ENCODE measurements at places on chromosomes 1 and 21.

DNA sequence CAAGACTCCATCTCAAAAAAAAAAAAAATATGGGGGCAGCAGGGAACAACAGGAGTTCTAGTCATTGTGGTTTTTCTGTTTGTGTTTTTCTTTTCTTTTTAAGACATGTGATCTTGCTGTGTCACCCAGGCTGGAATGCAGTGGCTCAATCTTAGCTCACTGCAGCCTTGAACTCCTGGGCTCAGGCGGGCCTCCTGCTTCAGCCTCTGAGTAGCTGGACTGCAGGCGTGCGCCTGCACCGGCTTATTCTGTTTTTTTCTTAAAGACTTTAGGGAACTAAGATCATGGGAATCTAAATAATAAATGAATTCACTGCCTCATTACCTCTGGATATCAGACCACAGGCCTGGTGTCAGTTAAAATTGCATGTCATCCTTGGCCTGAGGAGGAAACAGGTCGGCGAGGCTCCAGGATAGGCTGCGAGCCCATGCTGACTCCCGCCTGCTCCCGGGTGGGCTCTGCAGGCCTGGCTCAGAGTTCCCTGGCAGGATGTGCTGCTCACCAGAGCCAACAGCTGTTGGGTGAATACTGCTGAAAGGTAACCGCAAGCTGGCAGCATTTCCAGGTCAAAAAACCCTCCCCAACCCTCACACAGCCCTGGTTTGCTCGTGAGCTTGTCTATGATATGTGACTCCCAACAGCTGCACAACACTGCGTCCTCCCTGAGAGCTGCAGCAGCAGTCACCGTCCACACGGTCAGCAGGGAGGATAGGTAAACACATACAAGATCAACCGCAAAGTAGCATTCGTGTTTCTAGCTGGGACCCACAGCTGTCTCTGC lies 58.1 kb downstream of the SCCPDH start:
- DNase-seq = no peak

- no peak for DNase-seq
These were observed 381.1 kb upstream of the KAZN start for GRCh38 chr1:14217384-14217783.

DNA sequence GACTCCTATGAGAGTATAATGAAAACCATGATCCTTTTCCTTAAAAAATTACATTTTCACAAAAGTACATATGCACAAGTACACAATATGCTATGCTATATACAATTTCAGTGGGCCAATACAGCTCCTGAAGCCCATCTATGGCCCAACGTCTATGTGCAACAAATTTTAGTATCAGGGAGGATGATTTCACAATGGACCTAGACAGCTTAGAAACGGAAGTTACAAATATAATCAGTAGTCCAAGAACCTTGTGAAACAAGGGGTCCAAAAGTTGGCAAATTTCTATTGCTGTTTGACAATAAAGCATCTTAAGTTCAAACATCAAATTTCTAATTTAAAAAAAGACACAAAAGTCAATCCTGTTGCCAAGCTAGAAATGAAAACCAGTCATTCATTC lies 87.0 kb downstream of the DPYD start:
- no peak for DNase-seq

GRCh38 chr1:240464099-240464498 lies 147.9 kb downstream of the GREM2 start:
- DNase-seq = no peak

DNA sequence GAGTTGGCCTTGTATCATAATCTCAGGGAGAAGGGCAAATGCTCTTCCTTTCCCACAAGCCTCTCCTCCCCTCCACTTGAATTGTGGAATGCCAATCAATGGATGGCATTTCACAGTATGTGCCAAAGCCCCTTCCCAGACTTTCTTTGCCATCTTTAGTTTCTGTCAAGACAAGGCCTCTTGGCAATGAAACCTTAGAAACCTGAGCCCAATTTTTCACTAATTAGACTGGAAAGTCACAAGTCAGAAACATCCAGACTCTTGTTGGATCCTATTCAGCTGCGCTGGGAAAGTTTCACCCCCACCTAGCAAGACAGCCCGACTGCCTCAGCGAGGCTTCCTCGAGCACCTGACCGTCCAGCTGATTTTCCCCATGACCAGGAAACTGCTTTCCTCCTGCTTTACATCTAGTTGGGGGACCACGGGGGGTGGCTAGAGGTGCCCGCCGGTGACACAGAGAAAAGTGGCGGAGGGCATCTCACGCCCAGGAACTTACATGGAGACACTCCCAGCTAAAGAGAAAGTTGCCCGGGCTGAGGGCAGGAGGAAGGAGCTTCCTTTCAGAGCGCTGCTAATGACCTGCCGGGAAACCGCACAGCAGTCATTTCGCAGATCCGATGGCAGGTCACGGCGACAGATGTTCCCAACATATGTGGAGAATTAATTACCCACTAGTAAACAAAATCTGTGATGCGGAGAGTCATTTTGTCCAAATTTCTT lies 302.6 kb upstream of the RRP15 start:
- DNase-seq = no peak

- no peak for DNase-seq
These were observed 3.2 kb downstream of the ZFYVE9 start for GRCh38 chr1:52145137-52145536.

DNA sequence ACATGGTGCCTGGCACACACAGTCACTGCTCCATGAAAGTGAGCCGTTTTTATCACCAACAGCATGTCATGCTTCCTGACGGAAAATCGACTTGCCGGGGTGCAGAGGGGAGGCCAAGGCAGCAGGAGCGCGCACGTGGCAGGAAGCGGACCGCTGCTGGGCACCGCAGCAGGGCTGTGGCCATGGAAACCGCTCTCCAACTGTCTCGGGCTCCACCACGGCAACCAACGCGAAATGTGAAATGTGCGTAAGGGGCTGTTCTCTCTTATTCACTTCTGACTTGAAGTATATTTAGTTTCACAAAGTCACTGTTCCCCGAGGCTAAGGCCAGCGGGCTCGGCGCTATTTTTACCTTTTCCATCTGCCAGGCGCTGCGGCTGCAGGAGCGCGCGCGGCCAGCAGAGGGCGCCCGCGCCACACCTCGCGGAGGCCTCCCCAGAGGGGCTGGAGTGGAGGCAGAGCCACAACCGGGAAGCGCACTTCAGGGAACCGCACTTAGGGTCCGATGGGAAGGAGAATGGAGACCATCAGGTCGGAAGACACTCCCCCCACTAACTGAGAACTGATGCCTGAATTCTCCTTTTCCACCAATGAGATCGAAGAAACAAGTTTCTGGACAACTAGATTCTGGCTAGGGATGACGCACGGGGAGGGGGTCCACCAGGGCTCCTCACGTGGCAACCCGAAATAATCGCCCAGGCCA lies 19.7 kb downstream of the RCC2 start:
- DNase-seq = peak; percentile 50

DNA sequence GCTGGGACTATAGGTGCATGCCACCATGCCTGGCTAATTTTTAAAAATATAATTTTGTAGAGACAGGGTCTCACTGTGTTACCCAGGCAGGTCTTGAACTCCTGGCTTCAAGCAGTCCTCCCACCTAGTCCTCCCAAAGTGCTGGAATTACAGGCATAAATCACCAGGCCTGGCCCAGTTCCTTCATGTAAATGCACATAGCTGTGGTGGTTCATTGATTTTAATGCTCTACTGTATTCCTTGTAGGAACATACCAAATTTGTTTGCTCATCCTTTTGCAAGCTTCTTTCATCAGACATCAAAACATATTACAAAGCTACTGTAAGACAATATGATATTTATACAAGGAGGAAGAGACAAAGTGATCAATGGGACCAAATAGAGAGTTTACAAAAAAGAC lies 237.5 kb upstream of the ESRRG start:
- DNase-seq = no peak

- DNase-seq = no peak
These were observed 587.3 kb downstream of the PTPRC start for GRCh38 chr1:199226163-199226562.

- no peak for DNase-seq
These were observed 35.1 kb downstream of the UAP1 start for GRCh38 chr1:162596514-162597170.

- no peak for DNase-seq
These were observed 16.6 kb downstream of the ZNF362 start for GRCh38 chr1:33272930-33273329.

GRCh38 chr1:111958851-111959250 lies 30.6 kb downstream of the KCND3 start:
- DNase-seq = no peak

- DNase-seq = no peak
These were observed 17.7 kb downstream of the DDAH1 start for GRCh38 chr1:85447006-85447943.

- no peak for DNase-seq
These were observed 25.0 kb downstream of the RLF start for GRCh38 chr1:40185951-40186864.

GRCh38 chr1:31814631-31815306 lies 1.1 kb downstream of the SPOCD1 start:
- no peak for DNase-seq

DNA sequence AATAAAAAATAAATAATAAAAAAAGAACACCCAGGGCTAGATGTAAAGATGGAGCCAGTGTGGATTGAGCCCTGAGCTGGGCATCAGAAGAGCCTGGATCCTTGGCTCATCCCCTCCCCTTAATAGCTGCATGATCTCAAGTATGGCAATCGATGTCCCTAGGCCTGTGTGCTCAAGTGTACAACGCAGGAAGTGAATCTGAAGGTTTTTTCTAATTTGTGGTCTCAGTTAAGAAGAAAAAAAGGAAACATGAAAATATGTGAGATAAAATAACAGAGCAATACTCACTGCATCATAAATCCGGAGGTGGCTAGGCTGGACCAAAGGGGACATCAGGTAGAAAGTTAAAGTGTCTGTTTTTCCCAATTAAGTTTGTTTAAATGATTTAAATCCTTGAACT lies 47.3 kb upstream of the SLC44A3 start:
- DNase-seq = no peak

DNA sequence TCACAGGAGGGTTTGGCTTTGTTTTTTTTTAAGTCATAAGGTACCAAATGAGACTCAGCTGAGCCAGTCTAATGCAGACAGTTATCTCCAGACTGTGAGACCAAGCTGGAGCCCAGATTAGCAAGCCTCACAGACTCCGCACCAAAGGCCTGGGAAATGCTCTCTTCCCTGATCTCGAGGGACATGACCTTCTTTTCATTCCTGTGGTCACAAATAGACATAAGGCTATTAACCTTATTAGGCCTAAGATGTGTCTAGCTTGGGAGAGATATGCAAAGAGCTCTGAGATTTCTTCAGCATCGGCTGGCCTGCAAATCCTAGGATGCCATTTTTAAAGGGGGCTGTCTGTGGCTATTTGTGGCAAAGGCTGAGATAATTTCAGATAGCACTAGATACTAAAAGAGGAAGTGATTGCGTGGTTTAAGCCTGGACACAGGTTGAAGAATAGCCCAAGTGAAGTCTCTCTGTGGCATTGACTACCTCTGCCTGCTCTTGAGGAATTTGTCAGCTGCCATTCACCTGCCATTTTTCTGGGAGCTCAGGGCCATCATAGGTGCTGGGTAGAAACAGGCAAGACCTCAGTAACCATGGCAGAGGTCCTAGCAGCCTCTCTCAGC lies 301.3 kb downstream of the SIPA1L2 start:
- DNase-seq = no peak

DNA sequence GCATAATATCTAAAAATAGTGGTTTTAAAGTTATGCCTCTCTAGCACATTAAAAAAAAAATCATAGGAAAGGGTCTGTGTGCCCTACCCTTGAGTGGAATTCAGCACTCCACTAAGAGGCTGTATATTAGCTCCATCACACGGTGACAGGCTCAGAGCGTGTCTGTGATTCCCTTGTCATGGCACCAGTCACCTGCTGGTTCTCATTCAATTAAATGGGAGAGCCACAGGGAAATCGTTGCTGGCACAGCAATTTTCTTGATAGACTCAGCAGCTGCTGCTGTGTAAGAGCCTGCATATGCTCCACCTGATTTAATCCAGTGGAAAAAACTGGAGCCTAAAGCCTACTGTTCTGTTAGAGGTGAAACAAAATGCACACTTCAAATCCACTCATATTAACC lies 9.5 kb downstream of the ATP6V1G3 start:
- no peak for DNase-seq

DNA sequence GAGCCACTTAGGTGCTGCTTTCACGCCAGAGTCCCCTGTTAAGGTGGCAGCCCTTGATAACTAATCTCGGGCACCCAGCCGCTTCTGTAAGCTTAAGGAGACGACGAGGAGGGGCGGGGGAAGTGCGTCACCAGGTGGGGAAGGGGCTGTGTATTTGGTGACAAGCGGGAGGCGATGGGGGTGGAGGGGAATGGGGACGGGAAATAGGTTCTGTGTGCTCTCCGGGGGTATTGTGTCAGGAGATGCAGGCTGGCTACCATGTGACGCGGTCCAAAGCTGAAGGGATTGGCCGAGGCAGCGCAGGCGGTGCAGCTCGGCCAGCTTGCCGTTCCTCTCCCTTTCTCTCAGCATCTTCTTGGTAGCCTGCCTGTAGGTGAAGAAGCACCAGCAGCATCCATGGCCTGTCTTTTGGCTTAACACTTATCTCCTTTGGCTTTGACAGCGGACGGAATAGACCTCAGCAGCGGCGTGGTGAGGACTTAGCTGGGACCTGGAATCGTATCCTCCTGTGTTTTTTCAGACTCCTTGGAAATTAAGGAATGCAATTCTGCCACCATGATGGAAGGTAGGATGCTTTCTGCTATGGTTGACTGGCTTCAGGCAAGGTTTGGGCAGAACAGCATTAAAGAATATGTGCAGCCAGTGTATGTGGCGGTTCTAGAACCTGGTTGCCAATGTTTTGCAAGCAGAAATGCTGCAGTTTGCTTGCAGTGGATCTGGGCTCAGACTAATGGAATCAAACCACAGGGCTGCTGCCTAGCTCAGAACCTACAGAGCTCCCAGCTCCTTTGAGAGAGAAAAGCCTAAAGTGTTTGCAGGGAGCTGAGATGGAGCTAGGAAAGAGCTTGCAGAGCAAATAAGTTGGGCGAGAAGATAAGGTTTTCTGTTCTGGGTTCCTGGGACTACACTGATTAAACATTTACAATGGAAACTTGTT lies at the start of gene SGIP1:
Gene SGIP1, plus strand, starts transcription at position 350 of the 937 bp plus-strand sequence. Its CDS starts 206 bp downstream, at position 556.
- DNase-seq = no peak

GRCh38 chr21:41817228-41817627 lies 50.4 kb upstream of the RIPK4 start:
- DNase-seq = no peak

DNA sequence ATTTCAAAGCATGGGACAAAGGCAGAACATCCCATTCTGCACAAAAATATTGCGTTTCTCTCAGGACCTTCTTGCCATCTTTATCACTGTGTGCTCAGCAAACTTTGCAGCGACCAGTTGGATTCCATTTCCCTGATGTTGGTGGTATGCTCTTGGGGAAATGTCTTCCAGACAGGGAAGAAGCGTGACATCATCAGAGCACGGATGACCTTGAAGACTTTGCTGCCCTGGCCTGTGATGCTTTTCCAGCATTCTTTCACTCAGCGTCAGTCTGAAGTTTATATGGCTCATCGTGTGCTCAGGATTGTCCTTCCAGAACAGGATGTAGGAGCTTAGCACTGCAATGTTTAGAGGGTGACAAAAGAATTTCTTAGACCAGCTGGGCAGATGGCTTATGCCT lies 131.4 kb upstream of the F3 start:
- DNase-seq = no peak

DNA sequence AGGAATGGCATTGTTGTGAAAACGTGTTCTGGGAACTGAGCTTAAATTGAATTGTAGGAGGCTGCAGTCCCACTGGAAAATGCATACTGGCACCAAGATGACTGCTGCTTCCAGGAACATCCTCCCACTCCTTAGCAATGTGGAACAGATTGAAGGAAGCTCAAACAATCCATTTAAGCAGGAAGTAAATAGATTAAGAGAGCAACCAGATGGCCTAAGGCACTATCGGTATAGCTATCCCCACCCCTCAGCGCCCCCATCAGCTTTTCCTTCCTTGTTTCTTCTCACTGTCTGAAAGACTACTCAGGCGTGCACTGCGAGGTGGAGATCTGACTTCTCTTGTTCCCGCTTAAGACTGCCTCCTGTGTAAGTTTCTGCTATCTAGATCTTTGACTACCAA lies 4.0 kb upstream of the IFI16 start:
- DNase-seq = no peak

Data from stimulated activated CD8-positive, alpha-beta memory T cell treated with anti-CD3 and anti-CD28 coated beads, Interleukin-12 subunit alpha, Interleukin-12 subunit beta, amount 100 ng/mL, for 1 hour (primary cell).